ENCODE measurements at places on chromosomes 7 and 10. TPM values are rescaled to one million over a fixed set of nuclear protein-coding genes. Genes with fewer than 3 reads are reported as not detected.

DNA sequence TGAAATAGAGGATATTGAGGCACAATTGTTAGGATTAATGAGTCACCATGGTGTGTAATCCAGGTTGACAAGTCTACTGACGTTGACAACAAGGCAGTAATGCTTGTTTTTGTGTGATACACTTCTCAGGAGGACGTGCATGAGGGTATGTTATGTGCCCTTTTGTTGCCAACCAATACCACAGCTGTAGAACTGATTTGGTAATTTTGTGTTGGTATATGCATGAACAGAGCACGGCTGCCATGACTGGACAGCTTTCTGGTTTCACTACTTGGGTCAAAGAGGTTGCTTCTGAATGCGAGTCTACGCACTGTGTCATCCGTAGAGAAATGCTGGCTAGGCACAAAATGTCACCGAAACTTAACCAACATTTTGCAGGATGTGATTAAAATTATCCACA is 32.9 kb downstream of the PHTF2 start:
- DNase-seq: peak; percentile 64
- H3K4me3 ChIP-seq: no peak overlapping the region
- H3K36me3 ChIP-seq: peaks cover 13% of the 10 kb centered on the region
- peak overlapping the region; percentile 27 for H3K27ac ChIP-seq
- H3K4me1 ChIP-seq: peaks cover 39% of the 10 kb centered on the region
- no peaks in the 10 kb centered on the region for H3K27me3 ChIP-seq

- no peaks in the 10 kb centered on the region for H3K36me3 ChIP-seq
- H3K27me3 ChIP-seq: no peaks in the 10 kb centered on the region
- no peaks in the 10 kb centered on the region for H3K4me1 ChIP-seq
- H3K27ac ChIP-seq: no peak overlapping the region
Measured at GRCh38 chr7:138595454-138595853, 105.7 kb downstream of the SVOPL start.

- H3K36me3 ChIP-seq: no peaks in the 10 kb centered on the region
- no peak overlapping the region for H3K27ac ChIP-seq
- no peaks in the 10 kb centered on the region for H3K4me1 ChIP-seq
Measured at GRCh38 chr10:1526436-1527055, 210.8 kb downstream of the ADARB2 start.

- DNase-seq: no peak
- H3K36me3 ChIP-seq: no peaks in the 10 kb centered on the region
- H3K27me3 ChIP-seq: peaks cover under 1% of the 10 kb centered on the region
- H3K4me1 ChIP-seq: peaks cover 1% of the 10 kb centered on the region
- no peak overlapping the region for H3K27ac ChIP-seq
Measured at GRCh38 chr7:1733206-1733907, 63.3 kb downstream of the ELFN1 start.

GRCh38 chr7:2012044-2012900 is 220.5 kb downstream of the MAD1L1 start:
- no peaks in the 10 kb centered on the region for H3K27me3 ChIP-seq
- no peaks in the 10 kb centered on the region for H3K36me3 ChIP-seq
- no peak overlapping the region for H3K4me3 ChIP-seq
- no peak overlapping the region for H3K27ac ChIP-seq

- no peaks in the 10 kb centered on the region for H3K36me3 ChIP-seq
- H3K27me3 ChIP-seq: peaks cover 15% of the 10 kb centered on the region
- no peak overlapping the region for H3K27ac ChIP-seq
- no peaks in the 10 kb centered on the region for H3K4me1 ChIP-seq
- no peak for DNase-seq
Measured at GRCh38 chr10:9193120-9193519, 1138.6 kb downstream of the GATA3 start.

GRCh38 chr10:47029181-47030009 is 118.2 kb downstream of the PTPN20 start:
- no peaks in the 10 kb centered on the region for H3K27me3 ChIP-seq
- DNase-seq: no peak
- H3K4me3 ChIP-seq: no peak overlapping the region
- H3K4me1 ChIP-seq: no peaks in the 10 kb centered on the region

DNA sequence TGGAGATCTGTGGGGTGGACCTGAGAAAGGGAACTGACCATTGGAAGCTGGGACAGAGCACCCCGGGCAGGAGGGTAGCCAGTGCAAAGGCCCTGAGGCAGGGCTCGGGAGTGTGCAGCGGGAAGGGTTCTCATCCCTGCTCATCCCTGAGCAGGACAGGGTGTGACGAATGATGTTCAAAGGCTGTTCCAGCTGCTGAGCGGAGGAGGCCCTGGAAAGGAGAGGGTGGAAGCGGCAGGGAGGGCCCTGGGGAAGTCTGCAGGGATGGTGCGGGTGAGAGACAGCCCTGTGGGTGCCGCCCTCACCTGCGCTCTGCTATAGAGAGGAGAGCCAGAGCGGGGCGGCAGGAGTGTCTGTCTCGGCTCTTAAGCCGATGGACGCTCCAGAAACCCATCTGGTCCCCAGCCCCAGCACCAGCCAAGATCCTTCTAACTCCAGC is 43.7 kb downstream of the PRKAG2 start:
- DNase-seq: no peak
- no peak overlapping the region for H3K4me3 ChIP-seq
- H3K27ac ChIP-seq: no peak overlapping the region

DNA sequence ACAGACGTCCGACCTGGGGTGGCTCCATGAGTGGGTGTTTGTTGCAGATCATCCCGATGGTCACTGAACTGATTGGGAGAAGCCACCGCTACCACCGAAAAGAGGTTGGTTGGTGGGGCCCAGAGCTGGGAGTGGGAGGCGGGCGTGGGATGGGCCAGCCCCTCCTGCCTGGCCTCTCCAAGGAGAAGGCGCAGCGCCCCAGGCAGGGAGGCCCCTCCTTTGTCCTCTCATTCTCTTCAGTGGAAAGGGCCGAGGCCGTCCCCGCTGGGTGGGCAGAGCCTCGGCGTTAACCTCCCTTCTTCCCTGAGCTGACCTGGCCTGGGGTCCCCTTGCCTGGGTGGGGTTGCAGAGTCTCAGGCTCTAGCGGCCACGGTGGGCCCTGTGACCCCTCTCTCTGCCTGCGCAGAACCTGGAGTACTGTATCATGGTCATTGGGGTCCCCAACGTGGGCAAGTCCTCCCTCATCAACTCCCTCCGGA is 5.2 kb downstream of the MTG1 start:
- no peak for DNase-seq
- no peak overlapping the region for H3K4me3 ChIP-seq
- H3K36me3 ChIP-seq: peaks cover 67% of the 10 kb centered on the region
- no peaks in the 10 kb centered on the region for H3K27me3 ChIP-seq
- H3K27ac ChIP-seq: no peak overlapping the region

DNA sequence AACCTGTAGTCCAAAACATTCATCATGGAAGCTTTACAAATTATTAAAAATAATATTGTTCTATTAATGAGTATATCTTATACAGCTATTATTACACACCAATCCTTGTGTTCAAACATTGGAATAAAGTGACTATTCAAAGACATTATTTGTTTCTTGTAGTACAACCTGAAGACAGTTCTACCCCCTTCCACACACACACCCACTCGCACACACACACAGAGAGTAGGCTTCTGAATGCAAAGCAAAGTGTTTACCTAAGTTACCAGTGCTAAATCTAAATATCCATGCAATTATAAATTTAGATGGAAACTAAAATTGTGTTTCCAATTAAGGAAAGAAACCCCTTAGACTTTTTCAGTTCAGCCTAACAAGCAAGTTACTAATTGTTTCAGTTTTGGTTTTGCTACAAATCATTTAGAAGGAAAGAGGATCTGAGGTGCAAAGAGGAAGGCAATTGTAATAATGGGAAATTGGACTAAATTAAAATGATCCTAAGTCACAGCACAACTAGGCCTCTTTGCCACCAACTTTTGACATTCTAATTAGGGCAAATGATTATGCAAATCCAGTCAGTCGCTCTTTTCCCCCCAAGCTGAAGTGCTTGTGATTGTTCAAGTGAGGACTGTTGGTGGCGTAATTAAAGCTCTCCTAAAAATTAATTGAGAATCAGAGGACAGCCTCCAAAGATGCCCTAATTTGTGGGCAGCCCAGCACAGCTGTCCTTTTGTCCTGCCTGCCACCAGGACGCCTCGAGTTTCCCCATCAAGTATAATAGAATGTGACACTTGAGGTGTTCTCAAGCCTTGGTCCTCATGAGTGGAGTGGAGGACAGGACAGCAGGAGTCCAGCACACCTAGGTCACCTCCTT is 19.9 kb upstream of the ATOH7 start:
- no peaks in the 10 kb centered on the region for H3K36me3 ChIP-seq
- H3K27ac ChIP-seq: no peak overlapping the region
- peaks cover 4% of the 10 kb centered on the region for H3K4me1 ChIP-seq
- H3K27me3 ChIP-seq: peaks cover 8% of the 10 kb centered on the region
- no peak for DNase-seq
- H3K4me3 ChIP-seq: no peak overlapping the region

- H3K36me3 ChIP-seq: no peaks in the 10 kb centered on the region
- H3K27me3 ChIP-seq: peaks cover 3% of the 10 kb centered on the region
- H3K27ac ChIP-seq: no peak overlapping the region
- no peak for DNase-seq
- peaks cover 3% of the 10 kb centered on the region for H3K4me1 ChIP-seq
Measured at GRCh38 chr10:17115683-17116082, 13.9 kb downstream of the CUBN start.

DNA sequence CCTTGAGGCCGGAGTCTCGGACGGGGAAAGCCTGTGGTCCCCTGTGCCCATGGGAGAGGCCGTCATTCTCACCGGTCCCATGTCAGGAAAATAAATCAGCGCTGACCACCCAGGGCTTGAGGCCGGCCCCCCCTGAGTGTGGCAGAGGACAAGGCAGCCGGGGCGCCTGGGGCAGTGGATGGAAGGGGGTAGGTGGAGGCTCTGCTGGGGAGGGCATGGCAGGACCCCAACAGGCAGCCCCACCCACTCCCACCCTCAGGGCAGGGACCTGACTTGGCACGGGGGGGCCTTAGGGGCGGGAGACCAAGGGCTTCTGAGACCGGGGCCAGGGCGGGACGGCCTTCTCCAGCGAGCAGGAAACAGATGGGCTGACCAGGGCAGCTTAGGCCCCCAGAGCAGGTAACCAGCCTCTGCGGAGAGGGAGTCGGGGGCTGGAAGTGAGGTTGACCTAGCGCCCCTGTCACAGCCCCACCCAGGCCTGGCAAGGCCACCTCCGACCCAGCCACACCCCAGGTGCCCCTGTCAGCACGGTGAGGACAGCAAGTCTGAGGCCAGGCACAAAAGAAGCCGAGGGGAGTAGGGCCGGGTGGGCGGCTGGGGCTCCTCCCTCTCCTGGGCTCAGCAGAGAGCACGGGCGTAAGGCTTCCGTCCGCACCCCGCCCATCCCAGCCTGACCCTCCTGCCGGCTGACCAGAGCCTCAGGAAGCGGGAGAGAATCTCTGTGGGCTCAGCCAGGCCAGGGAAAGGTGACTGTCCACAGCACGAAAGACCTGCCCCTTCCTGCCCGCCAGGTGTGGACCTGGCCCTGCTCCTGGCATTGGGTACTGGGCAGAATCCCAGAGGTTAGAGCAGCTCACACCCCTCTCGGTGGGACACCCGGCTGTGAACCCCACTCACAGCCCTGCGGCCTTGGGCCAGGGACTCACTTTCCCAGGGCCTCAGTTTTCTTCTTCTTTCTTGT is 87.4 kb downstream of the FOXL3 start:
- peaks cover 2% of the 10 kb centered on the region for H3K36me3 ChIP-seq
- H3K27ac ChIP-seq: no peak overlapping the region
- no peak overlapping the region for H3K4me3 ChIP-seq
- H3K4me1 ChIP-seq: peaks cover 16% of the 10 kb centered on the region

DNA sequence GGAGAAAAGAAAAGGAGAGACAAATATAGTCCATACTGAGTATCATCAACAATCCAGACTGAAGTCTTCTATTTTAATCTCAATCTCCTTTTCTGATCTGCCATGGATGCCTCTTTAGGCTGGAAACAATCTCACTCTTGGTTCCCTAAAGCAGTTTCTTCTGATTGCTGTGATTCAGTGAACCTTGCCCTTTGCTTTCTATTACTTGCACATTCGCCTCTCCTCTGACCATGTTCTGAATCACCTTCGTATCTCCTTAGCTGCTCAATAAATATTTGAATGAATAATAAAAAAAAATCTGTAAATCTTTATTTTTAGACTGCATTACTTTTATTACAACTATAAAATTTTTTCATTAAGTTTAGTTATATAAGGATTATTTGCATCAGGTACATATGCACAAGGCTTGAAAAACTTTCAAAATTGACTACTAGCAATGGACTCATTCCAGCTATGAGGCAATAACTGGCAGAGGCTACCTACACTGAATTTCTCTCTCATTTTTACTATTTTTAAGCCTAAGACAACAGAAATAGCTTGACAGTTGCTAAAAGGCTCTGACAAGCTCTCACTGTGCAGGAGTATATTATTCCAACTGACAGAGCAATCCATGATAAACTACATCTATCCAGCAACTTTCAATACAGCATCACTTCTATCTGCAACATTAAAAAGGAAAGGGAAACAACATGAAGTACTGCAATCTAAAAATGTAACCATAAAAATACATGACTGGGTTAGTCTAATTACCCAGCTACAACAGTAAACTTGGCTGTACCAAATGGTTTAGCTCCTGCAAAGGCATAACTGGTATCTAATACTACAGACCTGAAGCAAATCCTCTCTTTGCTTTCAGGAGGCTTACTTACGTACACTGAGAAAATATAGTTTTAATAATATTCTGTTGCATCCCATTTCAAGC is 25.6 kb downstream of the TM9SF3 start:
- no peak overlapping the region for H3K27ac ChIP-seq
- H3K4me1 ChIP-seq: peaks cover 8% of the 10 kb centered on the region
- no peaks in the 10 kb centered on the region for H3K27me3 ChIP-seq
- no peak overlapping the region for H3K4me3 ChIP-seq

GRCh38 chr10:126528315-126528835 is 140.1 kb upstream of the ADAM12 start:
- no peaks in the 10 kb centered on the region for H3K4me1 ChIP-seq
- DNase-seq: no peak
- no peak overlapping the region for H3K4me3 ChIP-seq
- no peaks in the 10 kb centered on the region for H3K27me3 ChIP-seq
- H3K27ac ChIP-seq: no peak overlapping the region
- H3K36me3 ChIP-seq: no peaks in the 10 kb centered on the region

DNA sequence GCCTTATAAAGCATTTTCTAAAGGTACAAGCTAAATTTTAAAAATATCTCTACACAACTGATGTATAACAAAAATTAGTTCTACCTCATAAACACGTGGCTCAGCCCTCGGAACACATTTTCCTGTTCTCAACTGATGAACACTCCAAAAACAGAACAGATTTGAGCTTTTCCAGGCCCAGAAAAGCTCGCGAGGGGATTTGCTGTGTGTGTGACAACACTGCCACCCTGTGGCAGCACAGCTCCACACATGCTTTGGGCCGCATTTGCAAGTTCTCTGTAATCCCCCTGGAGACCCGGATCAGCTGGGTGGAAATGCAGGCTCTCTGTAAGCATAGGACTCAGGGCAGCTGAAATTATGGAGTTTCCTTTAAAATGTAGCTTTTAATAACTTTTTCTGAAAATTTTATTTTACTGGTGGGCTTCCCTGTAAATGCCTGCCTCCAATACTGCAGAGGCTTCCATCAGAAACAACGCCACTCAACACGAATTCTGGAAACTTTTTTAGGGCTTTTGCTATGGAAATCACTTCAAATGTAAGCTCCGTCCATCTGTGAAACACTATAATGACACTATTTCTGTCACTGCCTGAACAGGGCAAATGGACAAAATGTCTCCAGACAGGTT is 155.5 kb downstream of the COBL start:
- peaks cover 5% of the 10 kb centered on the region for H3K4me1 ChIP-seq
- no peaks in the 10 kb centered on the region for H3K36me3 ChIP-seq
- DNase-seq: peak; percentile 83
- H3K27me3 ChIP-seq: peaks cover 25% of the 10 kb centered on the region

Gene CD36
- not detected for total RNA-seq

Gene RSPH10B2
- 0.59 TPM for total RNA-seq

Gene SYNPO2L
- 0.05 TPM for total RNA-seq

Gene NKX1-2
- total RNA-seq: not detected

Gene PAPOLB
- not detected for total RNA-seq

Gene STAM
- 25.0 TPM for total RNA-seq
